Glutamatergic neuron (in vitro differentiated cells): ENCODE measurements at places on chromosomes 13 and 19.

- DNase-seq, result no peak
These were observed 205.4 kb downstream of the ZNF536 start for GRCh38 chr19:30577551-30578105.

- no peak for DNase-seq
These were observed 22.8 kb upstream of the GAS6 start for GRCh38 chr13:113886561-113887112.

- DNase-seq, result no peak
These were observed 65.2 kb upstream of the PEG3 start for GRCh38 chr19:56905631-56906150.

DNA sequence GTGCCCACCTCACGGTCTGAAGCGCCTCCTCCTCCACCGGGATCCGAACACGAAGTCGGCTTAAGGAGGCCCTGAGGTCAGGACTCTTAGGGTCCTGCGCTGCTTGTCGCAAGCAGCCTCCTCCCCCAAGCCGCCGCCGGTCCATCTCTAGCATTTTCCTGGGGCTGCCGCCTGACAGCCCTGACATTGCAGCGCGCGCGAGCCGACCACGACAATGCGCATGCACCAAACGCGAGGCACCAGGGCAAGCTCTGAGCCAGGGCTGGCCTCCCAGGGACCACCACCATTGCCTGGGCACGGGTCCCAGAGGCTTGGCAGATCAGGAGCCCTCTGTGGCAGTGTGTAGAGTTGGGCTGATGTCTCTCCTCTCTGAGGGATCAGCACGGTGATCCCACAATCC, 63.8 kb upstream of the ZNF420 start:
- no peak for DNase-seq

- DNase-seq, result no peak
These were observed 108.8 kb upstream of the FRY start for GRCh38 chr13:31922724-31923123.

GRCh38 chr13:97478247-97478646, 44.3 kb downstream of the RAP2A start:
- no peak for DNase-seq

- DNase-seq, result no peak
These were observed 7.6 kb downstream of the KLHL26 start for GRCh38 chr19:18644196-18645034.

- no peak for DNase-seq
These were observed 47.1 kb downstream of the USPL1 start for GRCh38 chr13:30664689-30665275.

GRCh38 chr13:27533155-27533643, 82.8 kb upstream of the MTIF3 start:
- peak; percentile 95 for DNase-seq

DNA sequence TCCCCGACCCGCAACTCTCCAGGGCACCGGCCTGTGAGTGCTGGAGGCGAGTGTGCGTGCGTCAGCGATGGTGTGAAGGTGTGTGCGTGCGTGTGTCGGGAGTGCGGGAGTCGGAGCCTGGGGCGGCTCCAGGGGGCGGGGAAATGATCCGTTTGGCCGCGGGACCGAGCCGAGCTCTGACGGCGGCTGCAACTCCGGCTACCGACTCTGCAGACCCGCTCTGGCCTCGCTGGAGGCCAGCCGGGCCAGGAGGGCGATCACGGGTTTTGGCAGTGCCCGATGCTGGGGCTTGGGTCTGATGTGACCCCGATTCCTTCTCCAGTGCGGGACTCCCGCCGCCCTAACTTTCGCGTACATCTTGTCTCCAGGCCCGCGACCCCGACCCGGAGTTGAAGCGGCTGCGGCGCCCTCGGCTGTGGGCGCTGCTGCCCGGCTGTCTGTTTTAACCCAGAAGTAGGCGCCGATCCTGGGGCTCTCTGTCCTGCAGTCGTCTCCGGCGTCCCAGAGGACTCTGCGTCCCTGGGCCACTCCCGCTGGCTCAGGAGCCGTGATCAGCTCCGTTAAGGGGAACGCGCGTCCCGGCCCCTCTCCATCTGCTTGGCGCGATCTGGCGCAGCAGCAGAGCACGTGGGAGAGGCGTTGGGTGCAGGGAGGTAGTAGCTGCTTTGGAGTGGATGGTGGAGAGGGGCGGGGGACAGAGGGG, 1.2 kb downstream of the CHST8 start:
- peak; percentile 72 for DNase-seq

DNA sequence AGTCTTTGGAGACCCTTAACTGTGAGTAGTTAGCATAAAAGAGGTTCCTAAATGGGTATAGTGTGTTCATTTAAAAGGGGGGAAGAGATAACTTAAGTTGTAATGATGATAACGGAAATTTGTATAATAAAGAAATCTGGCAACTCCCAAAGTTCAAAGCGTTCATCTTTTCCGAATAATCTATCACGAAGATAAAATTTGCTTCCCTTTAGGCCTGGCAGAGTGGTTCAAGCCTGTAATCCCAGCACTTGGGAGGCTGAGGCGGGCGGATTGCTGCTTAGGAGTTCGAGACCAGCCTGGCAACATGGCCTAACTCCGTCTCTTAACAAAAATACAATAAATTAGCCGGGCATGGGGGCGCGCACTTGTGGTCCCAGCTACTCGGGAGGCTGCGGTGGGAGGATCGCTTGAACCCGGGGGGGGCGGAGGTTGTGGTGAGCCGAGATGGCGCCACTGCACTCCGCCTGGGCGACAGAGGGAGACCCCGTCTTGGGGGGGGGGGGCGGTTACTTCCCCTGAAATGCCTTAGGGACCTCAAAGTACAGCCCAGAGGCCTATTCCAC, 934 bp downstream of the N4BP2L2 start:
- DNase-seq, result peak; percentile 49

DNA sequence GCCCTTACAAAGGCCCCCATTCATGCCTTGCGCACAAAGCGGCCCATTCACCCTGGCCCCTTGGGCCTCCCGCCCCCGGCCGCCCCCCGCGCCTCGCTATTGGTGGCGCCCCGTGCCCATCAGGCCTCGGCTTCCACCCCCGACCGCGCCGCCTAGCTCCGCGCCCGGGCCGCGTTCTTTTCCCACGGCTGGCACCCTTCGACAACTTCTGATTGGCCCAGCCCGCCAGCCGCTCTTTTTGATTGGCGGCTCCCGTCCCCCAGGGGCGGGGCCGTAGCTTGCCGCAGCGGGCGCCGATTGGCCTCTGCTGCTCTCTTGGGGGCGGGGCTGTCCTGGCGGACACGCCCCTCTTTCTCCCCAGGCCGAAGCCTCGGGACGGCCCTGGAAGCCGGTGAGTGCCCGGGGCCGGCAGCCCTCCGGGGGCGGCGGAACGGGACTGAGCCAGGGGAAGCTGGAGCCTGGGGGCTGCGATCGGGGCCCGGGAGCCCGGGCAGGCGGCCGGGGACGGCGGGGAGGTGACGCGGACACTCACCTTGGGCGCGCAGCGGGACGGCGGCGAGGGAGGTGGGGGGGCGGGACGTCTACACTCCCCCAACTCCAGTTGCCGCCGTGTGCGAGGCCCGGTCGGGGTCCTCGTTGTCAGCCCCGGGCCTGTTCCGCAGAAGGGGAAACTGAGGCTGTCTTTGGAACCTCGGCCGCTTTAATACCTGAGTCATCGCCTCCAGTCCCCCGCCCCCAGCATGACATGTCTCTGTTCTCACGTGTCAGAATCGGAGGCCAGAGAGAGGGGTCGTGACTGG, at the start of gene MYH14:
Gene MYH14 (plus strand): TSS at position 342 of the 800 bp plus-strand sequence. CDS start 6,744 bp downstream, outside the sequence.
- peak; percentile 93 for DNase-seq

DNA sequence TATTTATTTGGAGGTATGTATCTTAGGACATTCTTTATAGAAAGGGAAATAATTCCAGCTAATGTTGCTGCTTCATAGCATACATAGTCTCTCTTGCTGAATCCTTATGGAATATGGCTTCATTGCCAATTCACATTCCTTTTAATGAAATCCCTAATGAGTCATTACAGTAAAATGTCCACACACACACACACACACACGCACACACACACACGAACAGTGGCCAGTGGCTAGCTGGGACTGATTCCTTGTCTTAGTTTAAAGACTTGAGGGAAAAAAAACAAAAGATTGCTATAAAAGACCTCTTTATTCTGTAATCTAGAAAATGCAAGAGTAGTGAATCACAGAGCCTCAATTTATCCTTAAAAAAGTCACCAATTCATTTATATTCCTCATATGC, 301.6 kb downstream of the SLITRK6 start:
- DNase-seq, result peak; percentile 28

GRCh38 chr13:112077729-112078128, 10.8 kb downstream of the SOX1 start:
- DNase-seq, result no peak

- DNase-seq, result peak; percentile 49
These were observed 54.7 kb upstream of the F7 start for GRCh38 chr13:113050734-113051431.

GRCh38 chr13:96299235-96299634, 209.3 kb downstream of the HS6ST3 start:
- no peak for DNase-seq

DNA sequence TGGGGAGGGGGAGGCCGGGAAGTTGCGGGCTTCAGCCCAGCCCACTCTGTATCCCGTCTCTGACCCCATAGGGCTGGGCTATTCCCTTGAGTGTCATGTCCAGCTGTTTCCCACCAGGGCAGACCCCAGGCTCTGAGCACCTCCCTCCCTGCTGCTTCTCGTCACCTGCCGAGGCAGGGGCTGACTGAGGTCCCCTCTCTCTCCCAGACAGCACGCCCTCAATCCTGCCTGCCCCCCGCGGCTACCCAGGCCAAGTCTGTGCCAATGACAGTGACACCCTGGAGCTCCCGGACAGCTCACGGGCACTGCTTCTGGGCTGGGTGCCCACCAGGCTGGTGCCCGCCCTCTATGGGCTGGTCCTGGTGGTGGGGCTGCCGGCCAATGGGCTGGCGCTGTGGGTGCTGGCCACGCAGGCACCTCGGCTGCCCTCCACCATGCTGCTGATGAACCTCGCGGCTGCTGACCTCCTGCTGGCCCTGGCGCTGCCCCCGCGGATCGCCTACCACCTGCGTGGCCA, 625 bp downstream of the F2RL3 start:
- DNase-seq, result no peak

DNA sequence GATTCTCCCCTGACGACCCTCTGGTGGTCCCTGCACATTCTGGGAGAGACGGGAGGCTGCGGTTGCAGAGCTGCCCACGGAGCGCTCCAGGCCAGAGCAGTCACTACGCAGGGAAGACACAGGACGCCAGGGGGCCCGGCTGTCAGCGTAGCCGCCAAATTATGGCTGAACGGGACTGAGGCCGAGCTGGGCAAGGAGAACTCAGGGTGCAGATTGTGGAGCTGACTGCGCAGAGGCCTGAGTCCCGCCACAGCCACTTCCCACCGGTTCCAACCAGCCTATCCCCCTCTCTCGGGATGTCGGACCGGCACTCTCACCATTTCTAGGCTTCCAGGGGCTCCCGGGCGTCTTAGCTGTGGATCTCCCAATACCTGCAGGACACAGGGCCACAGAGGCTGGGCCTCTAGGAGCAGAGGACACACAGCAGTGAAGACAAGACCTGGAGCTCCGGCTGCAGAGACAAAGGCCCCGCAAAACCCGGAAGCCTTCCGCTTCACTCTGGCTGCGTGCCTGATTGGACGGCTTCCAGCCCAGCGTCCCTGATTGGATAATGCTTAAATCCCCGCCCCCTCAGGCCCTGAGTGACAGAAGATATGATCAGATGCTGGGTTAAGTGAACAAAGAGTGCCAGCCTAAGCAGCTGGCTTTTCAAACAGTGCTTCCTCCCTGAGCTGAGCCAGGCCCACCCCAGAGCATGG, at the start of gene ZNF737:
Gene ZNF737 (minus strand): TSS at position 461 of the 698 bp plus-strand sequence. CDS start 141 bp downstream, at position 320.
- peak; percentile 94 for DNase-seq

DNA sequence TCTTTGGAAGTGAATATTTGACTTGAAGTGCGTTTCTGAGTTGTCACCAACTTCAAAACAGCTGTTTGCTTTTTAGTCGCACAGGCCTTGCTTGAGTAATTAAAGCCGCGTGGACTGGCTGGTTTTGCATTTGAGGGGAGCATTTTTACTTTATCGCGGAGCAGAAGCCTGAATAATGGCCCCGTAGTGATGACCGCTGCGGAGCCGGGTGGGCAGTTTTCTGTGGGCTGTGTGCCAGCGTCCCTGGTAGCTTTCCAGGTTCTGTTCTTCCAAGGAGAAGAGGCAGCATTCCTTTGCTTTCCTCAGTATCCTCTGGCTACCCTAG, 1.1 kb downstream of the NAA16 start:
- DNase-seq, result no peak

DNA sequence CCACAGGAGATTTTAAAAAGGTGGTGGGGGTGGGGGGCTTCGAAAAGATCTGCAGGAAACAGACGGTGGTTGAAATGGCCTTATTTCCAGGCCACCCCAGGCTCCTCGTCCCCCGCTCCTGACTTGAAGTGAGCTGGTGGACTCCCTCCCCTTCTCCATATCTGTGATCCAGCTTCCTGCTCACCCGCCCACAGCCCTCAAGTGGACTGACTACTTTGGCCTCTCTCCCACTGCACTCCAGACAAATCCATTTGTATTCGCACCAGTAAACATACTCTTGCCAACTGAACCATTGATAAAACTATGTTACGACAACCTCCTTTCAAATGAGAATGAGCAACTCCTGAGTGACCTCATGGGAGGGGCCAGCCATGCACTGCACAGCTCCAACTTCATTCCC, 259.5 kb downstream of the COL4A1 start:
- no peak for DNase-seq

DNA sequence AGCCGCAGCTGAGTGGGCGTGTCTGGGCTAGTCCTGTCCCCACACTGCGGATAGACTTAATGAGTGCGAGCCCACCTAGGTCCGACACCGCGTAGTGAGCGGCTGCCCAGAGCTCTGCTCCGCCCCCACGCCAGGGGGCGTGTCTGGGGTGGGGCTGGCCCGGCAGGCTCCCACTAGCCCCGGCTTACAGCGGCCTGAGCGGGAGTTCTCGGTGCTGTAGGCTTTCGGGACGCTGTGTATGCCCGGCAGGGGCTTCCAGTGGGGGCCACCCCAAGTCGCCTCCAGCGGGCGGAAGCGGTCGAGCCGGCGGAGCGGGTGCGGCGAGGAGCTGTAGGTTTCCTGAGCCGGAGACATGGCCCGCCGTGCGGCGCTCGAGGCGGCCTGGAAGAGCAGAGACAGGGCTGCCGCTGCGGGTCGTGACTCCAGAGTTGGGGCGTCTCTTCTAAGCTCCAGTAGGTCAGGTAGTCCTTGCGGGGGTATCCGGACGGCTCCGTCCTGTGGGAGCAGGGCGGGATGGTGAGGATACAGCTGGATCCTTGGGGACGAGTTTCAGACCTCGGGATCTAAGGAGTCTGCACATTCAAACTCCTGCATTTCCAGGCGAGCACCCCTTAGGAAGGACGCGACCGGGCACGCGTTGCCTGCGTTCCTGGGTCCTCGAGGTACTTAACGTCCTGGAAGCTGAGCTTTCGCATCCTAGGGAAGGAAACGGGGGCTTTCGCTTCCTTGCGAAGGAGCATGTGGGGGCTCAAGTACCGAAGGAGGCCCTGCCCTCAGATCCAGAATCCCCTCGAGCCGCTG, 1.2 kb downstream of the CGB7 start:
- DNase-seq, result peak; percentile 75
